CD4-positive, alpha-beta T cell treated with Interleukin-17A for 4 hours (primary cell): ENCODE measurements at places on chromosomes 6 and 20.

DNA sequence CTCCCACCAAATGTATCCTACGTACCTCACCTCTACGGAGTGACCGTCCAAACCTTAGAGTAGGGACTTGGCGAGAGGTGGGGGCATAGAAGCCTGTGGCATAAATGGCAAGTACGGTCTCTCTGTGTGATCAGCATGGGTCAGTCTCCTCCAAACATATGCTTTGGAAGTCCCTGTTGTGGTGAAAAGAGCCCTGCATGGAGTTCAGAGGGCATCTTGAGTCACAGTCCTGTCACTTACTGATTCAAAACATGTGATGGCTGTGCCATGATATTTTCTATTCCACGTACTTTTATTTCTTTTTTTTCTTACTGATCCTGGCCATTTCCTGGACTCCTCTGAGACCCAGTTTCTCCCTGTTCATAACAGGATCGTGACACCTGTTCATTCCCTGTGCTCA, 67.5 kb upstream of the CEP85L start:
- DNase-seq, result no peak

- no peak for DNase-seq
Observed at GRCh38 chr20:38298768-38299288, 5.1 kb upstream of the BPI start.

- no peak for DNase-seq
Observed at GRCh38 chr6:99225172-99225571, 124.3 kb downstream of the FAXC start.

GRCh38 chr6:21949211-21949801, 347.5 kb downstream of the PRL start:
- DNase-seq, result no peak

- no peak for DNase-seq
Observed at GRCh38 chr6:14464055-14464454, 346.5 kb downstream of the CD83 start.

- no peak for DNase-seq
Observed at GRCh38 chr20:53492212-53492611, 101.4 kb downstream of the ZNF217 start.

DNA sequence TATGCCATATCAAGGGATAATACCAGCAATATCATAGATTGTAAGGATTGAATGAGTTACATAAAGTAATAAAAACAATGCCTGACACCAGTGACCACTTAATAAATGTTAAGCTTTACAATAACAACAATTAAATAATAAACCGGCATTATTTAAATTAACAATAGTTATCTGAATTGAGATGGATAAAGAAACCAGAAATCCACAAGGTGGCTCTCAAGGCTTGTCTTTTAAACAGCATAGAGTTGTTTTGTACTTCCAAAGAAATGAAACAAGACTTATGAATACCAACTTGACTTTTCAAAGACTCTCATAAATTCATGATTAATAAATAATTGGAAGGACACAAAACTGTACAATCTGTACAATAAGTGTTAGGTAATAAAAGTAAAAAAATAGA, 203.1 kb downstream of the ASCC3 start:
- DNase-seq, result no peak

- DNase-seq, result peak; percentile 84
Observed at GRCh38 chr6:34484899-34485298, 19.0 kb downstream of the PACSIN1 start.

DNA sequence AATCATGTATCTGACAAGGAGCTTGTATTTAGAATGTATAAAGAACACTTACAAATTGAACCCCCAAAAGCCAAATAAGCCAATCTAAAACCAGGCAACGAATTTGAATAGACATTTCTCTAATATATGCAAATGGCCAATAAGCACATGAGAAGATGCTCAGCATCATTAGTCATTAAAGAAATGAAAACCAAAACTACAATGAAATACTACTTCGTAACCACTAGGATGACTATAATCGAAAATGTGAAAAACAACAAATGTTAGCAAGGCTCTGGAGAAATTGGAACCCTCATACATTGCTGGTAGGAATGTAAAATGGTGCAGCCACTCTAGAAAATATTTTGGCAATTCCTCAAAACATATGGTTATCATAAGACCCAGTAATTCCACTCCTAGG, 105.8 kb upstream of the TOP1 start:
- no peak for DNase-seq

DNA sequence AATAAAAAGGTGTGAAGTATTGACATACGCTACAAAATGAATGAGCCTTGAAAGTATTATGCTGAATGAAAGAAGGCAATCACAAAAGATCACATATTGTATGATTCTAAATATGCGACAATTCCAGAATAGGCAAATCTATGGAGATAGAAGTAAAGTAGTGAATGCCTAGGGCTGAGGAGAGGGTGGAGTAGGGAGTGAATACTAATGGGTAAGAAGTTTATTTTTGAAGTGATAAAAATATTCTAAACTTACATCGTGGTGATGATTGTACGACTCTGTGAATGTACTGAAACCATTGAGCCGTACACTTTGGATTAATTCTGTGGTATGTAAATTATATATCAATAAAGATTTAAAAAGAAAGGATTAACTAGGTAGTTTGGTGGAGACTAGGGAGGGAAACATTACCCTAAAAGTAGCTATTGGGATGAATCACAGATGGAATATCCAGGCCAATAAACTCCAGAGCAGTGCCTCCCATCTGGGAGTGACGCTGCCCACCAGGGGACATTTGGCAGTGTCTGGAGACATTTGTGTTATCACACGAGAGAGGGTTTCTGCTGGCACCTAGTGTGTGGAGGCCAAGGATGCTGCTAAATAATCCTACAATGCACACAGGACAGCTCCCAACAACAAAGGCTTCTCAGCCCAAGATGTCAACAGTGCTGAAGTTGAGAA, 214.2 kb upstream of the PCSK2 start:
- no peak for DNase-seq

DNA sequence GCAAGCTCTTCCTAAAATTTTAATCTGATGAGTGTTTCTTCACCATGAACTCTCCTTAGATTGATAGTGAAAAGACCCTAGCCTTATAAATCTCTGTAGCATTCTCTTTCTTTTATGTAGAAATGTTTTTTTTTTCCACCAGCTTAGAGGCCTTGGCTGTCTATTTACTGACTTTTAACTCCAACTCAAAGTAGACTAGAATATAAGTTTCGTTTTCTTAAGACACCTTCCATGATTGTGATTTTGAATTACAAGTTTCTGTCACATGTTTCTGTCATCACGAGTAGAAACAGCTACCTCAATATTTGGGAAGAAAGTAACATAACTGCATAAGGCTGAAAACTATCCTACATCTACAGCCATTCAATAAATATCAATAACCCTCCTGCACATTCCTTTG, 17.8 kb downstream of the ADGRF4 start:
- DNase-seq, result no peak

DNA sequence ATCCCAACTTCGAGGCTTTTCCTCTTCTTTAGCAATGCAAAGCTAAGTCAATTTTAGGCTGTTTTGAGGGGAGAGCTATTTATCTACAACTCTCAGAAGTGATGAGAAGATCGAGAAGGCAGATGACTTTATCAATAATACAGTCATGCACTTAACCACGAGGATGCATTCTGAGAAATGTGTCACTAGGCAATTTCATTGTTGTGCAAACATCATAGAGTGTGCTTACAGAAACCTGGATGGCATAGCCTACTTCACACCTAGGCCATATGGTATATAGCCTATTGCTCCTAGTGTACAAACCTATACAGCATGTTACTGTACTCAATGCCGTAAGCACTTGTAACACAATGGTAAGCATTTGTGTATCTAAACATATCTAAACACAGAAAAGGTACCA, 66.6 kb downstream of the PRND start:
- DNase-seq, result no peak

GRCh38 chr6:141472162-141472928, 660.4 kb upstream of the GJE1 start:
- no peak for DNase-seq
